Fibroblast of skin of right biceps (primary cell): ENCODE measurements at places on chromosomes 1 and 21.

DNA sequence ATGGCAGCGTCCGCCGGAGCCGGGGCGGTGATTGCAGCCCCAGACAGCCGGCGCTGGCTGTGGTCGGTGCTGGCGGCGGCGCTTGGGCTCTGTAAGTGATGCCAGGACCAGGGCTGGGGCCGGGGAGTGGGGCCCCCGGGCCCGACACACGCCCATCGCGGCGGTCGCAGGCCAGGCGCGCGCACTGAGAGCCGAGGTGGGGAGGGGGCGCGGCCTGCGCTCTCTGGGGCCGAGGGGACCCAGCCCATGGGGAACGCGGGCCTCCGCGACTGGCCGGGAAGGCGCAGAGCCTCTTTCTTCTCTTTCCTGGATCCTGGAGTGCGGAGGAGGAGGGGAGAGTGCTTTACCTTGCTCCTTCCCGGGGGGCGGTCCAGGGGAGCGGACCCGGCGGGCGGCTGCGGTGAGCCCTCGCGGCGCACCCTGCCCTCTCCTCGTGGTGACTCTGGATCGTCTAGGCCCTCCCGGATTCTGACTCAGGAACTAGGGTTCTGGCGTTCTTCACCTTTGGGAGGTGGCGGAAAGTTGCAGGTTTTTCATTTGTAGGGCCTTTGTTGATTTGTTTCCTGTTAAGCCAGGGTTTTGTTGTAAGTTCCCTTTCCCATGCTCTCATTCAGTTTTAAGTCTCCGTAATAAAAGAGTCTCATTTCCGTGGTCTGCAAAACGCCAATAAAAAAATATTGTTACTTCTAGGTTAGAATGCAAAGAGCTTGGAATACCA lies 529 bp downstream of the MPZL1 start:
- DNase-seq = peak; percentile 47

DNA sequence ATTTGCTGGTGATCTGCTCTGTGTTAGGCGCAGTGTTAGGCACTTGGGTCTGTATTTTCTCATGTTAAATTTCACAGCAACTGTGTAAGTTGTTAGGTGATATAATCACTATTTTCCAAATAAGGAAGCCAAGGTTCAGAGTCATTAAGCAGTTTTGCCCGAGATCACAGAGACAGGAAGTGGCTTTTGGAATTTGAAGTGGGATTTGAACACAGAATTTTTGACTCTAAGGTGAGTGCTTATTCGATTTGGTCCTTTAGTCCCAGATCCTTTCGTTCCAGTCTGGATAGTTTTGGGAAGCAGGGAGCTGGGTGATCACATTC lies 114.9 kb downstream of the NMNAT2 start:
- no peak for DNase-seq

DNA sequence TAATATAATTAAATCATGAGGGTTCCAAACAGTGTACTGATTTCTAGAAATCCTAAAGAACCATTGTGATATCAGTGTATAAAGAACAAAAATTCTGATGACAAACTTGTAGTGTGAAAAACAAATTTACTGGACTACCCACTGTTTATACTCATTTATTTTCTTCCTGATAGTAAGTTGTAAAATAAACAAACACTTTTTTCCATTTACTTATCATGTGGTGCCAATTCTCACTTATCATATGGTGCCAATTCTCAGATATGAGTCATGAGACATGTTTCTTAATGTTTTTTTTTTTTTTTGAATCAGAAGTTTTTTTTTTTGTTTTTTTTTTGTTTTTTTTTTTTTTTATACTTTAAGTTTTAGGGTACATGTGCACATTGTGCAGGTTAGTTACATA lies 137.7 kb downstream of the LEPR start:
- DNase-seq = no peak

DNA sequence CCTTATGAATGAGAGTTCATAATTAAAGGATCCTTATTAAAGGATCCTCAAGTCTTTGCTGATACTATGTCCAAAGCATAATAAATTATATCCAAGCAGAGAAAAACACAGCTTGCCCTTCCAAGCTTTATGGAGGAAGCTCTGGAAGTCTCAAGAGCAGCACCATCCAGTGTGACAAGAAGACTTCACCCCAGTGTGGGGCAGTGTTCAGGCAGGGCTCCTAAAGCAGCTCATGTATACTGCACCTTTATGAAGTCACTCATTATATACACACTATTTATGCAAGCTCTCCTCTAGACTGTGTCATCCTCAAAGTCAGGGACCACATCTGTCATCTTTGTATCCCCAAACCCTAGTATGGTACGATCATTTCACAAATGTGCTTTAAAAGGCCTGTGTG lies 11.9 kb upstream of the CCN1 start:
- no peak for DNase-seq

GRCh38 chr21:46109313-46110221 lies 11.7 kb downstream of the COL6A2 start:
- DNase-seq = no peak

DNA sequence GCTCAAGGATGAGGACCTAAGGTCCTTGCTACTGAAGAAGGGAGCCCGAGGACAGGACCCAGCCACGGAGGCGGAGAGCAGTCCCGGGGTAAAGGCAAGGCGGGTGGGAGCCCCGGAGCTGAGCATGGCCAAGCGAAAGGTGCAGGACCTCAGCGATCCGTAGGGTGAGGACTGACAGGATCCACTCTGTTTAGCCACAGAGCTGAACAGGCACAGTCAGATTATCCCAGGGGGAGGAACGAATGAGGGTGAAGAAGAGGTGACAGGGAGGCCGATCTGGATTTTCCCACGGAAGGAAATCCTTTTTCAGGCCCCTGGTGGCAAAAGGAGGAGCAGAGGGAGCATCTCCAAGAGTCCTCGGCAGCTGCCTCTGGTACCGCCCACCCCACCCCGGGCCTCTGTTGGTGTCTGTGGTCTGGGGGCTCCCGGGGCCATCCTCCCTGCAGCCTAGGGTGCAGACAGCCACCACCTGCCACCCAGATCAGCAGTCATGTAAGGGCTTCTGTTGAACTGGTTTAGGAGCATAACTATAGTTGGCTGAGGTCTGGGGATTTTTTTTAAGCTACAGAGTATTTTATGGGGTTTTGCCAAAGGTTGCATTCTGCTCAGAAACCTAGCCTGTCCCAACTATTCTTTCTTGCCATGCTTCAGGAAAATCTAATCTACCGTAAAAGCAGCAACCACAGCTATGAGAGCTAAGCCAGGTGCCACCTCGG lies 32.3 kb upstream of the LBR start:
- DNase-seq = no peak

DNA sequence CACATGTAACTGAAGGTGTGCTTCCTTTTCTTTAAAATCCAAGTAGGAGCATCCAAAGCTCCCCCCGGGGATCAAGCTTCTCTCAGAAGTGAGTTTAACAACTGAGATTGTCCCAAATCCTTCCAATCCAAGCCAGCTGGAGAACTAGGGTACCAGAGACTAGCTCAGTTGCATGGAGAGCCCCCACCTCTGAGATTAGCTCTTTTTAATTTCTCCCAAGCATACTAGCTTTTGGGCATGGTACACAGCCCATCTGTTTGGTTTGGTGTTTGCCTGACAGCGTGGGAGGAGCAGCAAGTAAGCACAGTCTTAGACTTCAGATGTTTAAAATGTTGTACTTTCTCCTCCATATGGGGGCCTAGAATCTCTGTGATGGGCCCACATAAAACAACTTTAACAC lies 142.8 kb downstream of the ASTN1 start:
- DNase-seq = no peak

DNA sequence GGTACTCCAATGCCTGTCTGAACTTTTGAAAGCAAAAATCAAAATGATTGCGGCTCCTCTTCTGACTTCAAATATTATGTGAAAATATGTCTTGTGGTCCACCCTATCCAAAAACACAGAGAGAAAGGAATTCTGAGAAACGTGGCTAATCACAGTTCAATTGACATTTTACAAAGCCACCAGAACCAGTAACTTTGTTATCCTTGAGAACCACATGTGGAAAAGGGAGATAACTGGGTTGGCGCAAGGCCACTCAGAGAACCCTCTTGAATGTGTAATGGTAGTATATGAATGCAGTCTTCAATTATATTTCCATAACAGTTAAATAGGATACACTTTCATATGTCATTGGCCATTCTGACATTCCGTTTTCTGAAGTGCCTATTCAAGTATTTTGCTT lies 1030.0 kb upstream of the TMPRSS15 start:
- no peak for DNase-seq

GRCh38 chr1:164875518-164875917 lies 316.5 kb downstream of the PBX1 start:
- no peak for DNase-seq

- DNase-seq = no peak
Measured at GRCh38 chr21:17429936-17430335, 82.9 kb upstream of the CXADR start.

GRCh38 chr1:60152891-60153290 lies 79.3 kb upstream of the C1orf87 start:
- no peak for DNase-seq
